Endodermal cell (in vitro differentiated cells): ENCODE measurements at places on chromosomes 11 and 22. TPM values are rescaled to one million over a fixed set of nuclear protein-coding genes. Genes with fewer than 3 reads are reported as not detected.

Gene CCDC116
- total RNA-seq, result 0.19 to 0.46 TPM (median 0.38 TPM) in 3 replicates

Gene TENM4
- total RNA-seq, result 68.2 to 85.4 TPM (median 78.1 TPM) in 3 replicates

Gene DERL3
- 6.9 to 14.3 TPM (median 7.6 TPM) in 3 replicates for total RNA-seq

Gene PGA5
- total RNA-seq, result 0.63 to 0.93 TPM (median 0.89 TPM) in 3 replicates

Gene SELENOM
- total RNA-seq, result 7.3 and 8.0 TPM in 2 replicates

Gene CNGA4
- 1.7 to 3.2 TPM (median 2.8 TPM) in 3 replicates for total RNA-seq

DNA sequence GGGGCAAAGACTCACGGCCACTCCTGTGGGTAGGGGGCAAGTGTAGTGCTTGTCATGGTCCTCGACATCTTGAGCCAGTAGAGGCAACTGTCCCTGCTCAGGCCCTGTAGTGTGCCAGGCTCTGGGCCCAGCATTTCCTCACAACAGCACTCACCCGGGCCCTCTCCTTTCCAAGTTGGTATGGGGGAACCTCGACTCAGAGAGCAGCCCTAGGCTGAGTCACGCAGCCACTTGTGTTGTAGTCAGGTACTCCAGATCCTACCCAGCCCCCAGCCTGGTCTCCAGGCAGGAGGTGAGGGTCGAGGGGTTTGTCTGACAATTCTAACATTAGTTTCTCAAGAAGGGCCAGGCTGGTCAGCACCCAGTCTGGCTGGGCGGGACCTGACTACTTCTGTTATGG is 4.1 kb downstream of the RELT start:
- no peak overlapping the region for H3K27ac ChIP-seq
- peaks cover 4% of the 10 kb centered on the region for H3K4me1 ChIP-seq
- H3K36me3 ChIP-seq, result no peaks in the 10 kb centered on the region
- no peak for DNase-seq
- H3K27me3 ChIP-seq, result no peaks in the 10 kb centered on the region

DNA sequence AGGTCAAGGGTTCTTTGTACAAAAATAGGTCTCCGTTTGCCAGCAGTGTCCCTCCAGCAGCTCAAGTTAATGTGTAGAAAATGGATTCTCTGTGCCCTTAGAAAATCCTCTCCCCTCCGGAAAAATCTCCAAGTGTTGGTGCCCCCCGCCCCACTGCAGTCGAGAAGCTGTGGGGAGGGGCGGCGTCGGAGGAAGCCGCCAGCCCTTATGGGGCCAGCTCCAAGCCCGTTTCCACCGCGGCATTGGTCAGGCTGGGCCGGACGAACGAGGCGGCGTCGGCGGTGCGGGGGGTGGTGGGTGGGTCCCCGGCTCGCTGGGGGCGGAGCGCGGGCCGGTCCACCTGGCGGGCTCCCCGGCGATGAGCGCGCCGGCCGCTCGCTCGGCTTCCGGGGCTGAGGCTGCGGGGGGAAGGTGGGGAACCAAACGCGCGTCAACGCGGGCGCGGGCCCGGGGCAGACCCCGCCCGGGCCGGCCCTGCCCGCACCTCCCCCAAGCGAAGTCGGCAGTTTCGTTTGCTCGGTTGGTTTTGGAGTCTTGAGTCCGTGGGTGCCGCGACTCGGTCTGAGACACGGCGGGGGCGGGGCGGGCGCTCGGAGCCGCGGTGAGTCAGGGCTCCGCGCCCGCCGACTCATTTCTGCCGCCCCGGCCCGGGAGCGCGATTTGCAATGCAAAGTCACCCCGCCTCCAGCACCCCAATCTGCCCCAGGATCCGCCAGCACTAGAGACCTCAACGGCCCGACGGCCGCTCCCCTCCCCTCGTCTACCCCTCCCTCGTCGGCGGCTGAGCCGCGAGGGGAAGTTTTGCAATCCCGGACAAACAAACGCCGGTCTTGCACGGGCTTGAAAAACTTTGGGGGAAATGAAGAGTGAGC is 1.4 kb downstream of the ASCL2 start:
- H3K4me3 ChIP-seq, result peak overlapping the region; percentile 60
- no peak overlapping the region for H3K27ac ChIP-seq
- H3K36me3 ChIP-seq, result no peaks in the 10 kb centered on the region
- peaks cover 96% of the 10 kb centered on the region for H3K27me3 ChIP-seq

DNA sequence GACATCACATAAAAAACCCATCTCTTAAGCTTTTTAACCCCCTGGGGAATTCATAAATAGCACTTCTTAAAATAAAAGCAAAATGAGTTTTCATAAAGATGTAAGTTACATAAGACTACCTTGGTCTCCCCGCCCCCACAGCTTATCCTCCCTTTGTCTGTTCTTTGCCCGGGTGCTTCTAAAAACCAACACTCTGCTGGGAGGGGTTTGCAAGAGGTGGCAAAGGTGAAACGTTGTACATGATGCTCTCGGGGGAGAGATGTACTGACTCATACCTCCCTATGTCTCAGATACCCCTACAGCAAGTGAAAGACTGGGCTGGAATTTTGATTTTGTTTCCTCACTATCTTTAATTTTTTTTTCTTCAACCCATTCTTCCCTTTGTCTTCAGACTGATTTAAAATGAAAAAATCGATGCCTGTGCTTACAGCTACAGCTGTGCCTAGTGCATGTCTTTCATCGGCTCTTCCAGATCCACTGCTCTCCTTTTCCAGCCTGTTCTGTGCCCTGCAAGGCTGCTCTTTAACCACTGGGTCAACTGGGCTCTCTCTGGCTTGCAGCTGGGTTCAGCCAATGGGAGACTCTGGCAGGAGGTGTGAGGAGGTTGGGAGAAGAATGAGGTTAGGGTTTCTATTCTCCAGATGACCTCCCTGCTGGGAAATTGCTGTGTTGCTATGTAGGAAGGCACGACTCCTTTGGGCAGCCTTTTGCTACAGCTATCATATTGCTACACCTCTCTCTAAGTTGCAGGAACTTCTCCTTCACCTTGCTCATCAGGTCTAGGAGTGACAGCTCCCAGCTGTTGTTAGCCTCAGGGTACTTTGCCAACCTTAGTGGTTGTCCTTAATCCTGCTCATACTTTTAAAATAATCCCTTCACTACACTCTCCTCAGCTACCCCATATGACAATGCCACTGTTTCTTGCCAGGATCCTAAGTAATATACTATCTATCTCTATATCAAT is 266.5 kb downstream of the TENM4 start:
- DNase-seq, result peak; percentile 84
- H3K27me3 ChIP-seq, result no peaks in the 10 kb centered on the region
- no peak overlapping the region for H3K4me3 ChIP-seq
- no peak overlapping the region for H3K27ac ChIP-seq
- peaks cover 3% of the 10 kb centered on the region for H3K4me1 ChIP-seq

DNA sequence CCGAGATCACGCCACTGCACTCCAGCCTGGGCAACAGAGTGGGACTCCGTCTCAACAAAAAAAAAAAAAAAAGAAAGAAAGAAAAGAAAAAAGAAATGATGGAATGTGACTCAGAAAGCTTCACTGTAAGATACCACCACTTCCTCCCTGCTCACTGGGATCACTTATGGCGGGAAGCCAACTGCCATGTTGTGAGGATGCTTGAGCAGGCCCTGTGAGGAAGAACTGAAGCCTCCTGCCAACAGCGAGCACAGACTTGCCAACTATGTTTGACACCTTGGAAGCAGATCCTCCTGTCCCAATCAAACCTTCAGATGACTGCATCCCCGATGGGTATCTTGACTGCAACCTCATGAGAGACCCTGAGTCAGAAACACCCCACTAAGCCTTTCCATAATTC is 8.3 kb downstream of the SEC14L6 start:
- H3K27ac ChIP-seq, result no peak overlapping the region
- no peaks in the 10 kb centered on the region for H3K36me3 ChIP-seq
- no peak overlapping the region for H3K4me3 ChIP-seq
- H3K4me1 ChIP-seq, result no peaks in the 10 kb centered on the region
- H3K27me3 ChIP-seq, result peaks cover 8% of the 10 kb centered on the region
- no peak for DNase-seq

GRCh38 chr22:29031227-29032011 is 30.2 kb downstream of the C22orf31 start:
- no peaks in the 10 kb centered on the region for H3K36me3 ChIP-seq
- H3K27me3 ChIP-seq, result no peaks in the 10 kb centered on the region
- peak overlapping the region; percentile 89 for H3K27ac ChIP-seq
- peak; percentile 89 for DNase-seq

- peaks cover 93% of the 10 kb centered on the region for H3K27me3 ChIP-seq
- H3K4me1 ChIP-seq, result no peaks in the 10 kb centered on the region
- no peak overlapping the region for H3K4me3 ChIP-seq
- no peak overlapping the region for H3K27ac ChIP-seq
Measured at GRCh38 chr11:124747406-124748099, 4.5 kb downstream of the VSIG2 start.

DNA sequence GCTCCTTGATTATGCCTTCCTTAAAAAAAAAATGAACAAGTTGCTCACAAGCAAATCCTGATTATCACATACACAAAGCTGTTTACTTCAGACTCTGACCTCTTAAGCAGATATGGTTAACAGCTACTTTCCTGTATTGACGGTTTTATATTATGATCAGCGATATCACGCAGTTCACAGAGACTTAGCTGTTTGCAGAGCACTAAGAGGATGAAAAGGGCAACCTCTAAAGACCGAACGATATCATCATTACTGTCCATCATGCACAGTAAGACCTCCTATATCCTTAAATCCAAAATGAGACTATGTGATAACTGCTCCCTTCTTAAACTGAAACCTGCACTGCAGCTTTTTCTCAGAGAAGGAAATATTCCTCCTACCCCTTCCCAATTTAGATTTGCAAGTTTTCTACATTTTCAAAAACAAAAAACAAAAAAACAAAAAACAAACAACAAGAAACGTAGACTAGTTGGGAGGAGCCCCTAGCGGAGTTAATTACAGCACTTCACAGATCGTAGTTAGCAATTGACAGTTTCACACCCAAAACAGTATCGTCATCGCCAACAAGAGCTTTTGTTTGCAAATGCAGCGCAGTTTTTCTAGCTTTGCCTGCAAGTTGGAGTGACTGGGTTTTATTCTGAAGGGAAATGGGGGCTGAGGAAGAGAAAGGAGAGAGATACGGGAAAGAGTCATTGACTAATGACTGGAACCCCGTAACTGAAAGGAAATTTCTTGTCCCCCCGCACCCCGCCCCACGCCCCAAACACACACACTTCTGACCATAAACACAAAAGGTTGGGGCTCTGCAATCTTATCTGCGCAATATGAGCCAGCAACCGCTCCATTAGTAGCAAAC is 1.2 kb downstream of the DDX6 start:
- peaks cover 17% of the 10 kb centered on the region for H3K36me3 ChIP-seq
- no peaks in the 10 kb centered on the region for H3K27me3 ChIP-seq
- DNase-seq, result peak; percentile 82
- peak overlapping the region; percentile 98 for H3K27ac ChIP-seq
- H3K4me3 ChIP-seq, result peak overlapping the region; percentile 97

- H3K4me3 ChIP-seq, result no peak overlapping the region
- H3K36me3 ChIP-seq, result no peaks in the 10 kb centered on the region
- no peaks in the 10 kb centered on the region for H3K4me1 ChIP-seq
- no peak overlapping the region for H3K27ac ChIP-seq
- peaks cover 6% of the 10 kb centered on the region for H3K27me3 ChIP-seq
- no peak for DNase-seq
Measured at GRCh38 chr22:19779685-19780268, 19.2 kb downstream of the TBX1 start.

GRCh38 chr22:37951305-37951704 is 2.1 kb downstream of the C22orf23 start:
- H3K27me3 ChIP-seq, result peaks cover 4% of the 10 kb centered on the region
- no peak for DNase-seq
- no peaks in the 10 kb centered on the region for H3K36me3 ChIP-seq
- H3K4me1 ChIP-seq, result no peaks in the 10 kb centered on the region
- H3K27ac ChIP-seq, result no peak overlapping the region
- no peak overlapping the region for H3K4me3 ChIP-seq
